Pancreas (tissue), 10 donors: ENCODE measurements at places on chromosomes 1 and 21.

DNA sequence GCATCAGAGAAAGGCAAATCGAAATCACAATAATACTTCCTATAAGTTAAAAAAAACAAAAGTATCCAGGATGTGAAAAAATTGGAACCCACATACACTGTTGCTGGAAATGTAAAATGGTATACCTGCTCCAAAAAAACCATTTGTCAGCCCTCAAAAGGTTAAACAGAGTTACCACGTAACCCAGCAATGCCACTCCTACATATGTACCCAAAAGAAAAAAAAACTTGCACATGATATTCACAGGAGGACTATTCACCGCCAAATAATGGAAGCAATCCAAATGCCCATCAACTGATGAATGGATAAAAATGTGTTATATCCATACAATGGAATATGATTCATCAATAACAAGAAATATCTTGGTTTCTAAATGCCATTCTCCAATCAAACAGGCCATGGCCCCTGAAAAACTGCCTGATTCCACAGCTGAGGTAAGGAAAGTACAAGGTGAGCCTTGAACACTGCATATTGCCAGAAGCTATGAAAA is 38.8 kb upstream of the PSMG1 start:
- no peak for DNase-seq
- no peak overlapping the region for H3K27ac ChIP-seq
- no peaks in the 10 kb centered on the region for H3K27me3 ChIP-seq
- no peaks in the 10 kb centered on the region for H3K36me3 ChIP-seq
- H3K4me3 ChIP-seq = no peak overlapping the region

GRCh38 chr1:114173680-114174079 is 20.0 kb upstream of the SYT6 start:
- H3K4me1 ChIP-seq = peaks cover 3% of the 10 kb centered on the region
- H3K27ac ChIP-seq = no peak overlapping the region
- no peaks in the 10 kb centered on the region for H3K27me3 ChIP-seq
- H3K36me3 ChIP-seq = no peaks in the 10 kb centered on the region
- DNase-seq = no peak

DNA sequence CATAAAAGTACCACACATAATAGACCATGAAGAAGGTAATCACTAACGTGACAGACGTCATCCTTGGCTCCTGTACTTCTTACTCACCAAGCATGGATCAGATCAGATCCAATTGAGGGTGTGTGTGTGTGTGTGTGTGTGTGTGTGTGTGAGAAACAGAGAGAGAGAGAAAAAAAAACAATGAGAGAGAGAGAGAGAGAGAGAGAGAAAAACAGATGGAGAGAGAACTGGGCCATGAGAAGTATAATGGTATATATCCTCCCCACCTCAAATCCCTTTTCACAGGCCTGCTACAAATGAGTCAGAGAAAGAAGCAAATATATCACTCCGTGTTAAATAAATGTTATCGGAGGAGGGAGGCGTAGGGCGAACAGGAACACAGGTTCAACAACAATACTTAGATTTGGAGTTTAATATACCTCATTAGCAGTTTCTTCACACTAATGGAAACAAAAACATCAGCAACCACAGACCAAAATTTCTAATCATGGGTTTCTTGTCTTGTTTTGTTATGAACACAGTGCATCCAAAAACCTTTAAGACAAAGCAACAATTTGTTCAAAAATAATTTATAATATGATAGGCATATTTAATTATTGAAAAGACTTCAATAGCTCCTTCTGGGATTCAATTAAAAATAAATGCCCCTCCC is 45.3 kb downstream of the TIAM1 start:
- no peaks in the 10 kb centered on the region for H3K27me3 ChIP-seq
- no peak overlapping the region for H3K4me3 ChIP-seq
- H3K27ac ChIP-seq = no peak overlapping the region
- H3K4me1 ChIP-seq = no peaks in the 10 kb centered on the region
- no peak for DNase-seq

GRCh38 chr1:220012259-220012658 is 34.0 kb downstream of the EPRS1 start:
- no peaks in the 10 kb centered on the region for H3K4me1 ChIP-seq
- H3K27ac ChIP-seq = no peak overlapping the region
- no peaks in the 10 kb centered on the region for H3K27me3 ChIP-seq
- H3K36me3 ChIP-seq = no peaks in the 10 kb centered on the region

- no peak overlapping the region for H3K4me3 ChIP-seq
- no peaks in the 10 kb centered on the region for H3K4me1 ChIP-seq
- H3K27me3 ChIP-seq = no peaks in the 10 kb centered on the region
- H3K27ac ChIP-seq = no peak overlapping the region
Observed at GRCh38 chr1:198003468-198003867, 86.3 kb downstream of the LHX9 start.
